Kidney (tissue), 22 donors: ENCODE measurements at places on chromosomes 4 and X. TPM values are rescaled to one million over a fixed set of nuclear protein-coding genes. Genes with fewer than 3 reads are reported as not detected.

DNA sequence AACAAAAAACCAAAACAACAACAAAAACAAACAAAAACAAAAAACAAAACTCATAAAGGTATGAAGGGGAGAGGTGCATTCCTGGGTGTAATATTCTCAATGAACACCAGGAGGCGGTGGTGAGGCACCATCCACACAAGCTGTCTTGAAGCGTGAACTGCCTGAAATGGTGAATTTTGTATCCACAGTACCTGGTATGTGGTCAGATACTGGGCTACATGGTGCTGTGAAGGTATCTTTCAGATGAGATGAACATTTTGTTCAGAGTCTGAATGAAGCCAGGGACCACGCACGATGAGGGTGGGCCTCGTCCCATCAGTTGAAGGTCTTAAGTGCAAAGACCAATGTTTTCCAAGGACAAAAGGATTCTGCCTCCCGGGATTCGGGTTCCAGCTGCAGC is 58.5 kb downstream of the ASMT start:
- no peaks in the 10 kb centered on the region for H3K27me3 ChIP-seq
- no peaks in the 10 kb centered on the region for H3K4me1 ChIP-seq
- H3K27ac ChIP-seq, result no peak overlapping the region
- DNase-seq, result peak; percentile 41
- H3K36me3 ChIP-seq, result no peaks in the 10 kb centered on the region
- H3K4me3 ChIP-seq, result no peak overlapping the region

YY2 gene
- 2.3 TPM for total RNA-seq

CCDC120 gene
- 13.7 TPM for total RNA-seq

DNA sequence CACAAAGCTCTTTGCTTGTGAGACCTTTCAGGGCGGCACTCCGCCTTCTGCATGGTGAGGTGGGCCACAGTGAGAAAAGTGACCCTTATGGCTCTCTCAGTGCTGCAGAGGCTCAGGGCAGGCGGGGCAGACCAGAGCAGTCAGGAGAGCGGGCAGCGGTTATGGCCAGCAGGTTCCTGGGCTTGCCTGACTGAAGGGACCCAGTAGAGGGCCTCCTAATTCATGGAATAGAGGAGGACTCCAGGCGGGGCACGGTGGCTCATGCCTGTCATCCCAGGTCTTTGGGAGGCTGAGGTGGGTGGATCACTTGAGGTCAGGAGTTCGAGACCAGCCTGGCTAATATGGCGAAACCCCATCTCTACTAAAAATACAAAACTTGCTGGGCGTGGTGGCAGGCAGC is 91.4 kb downstream of the CLNK start:
- H3K27me3 ChIP-seq, result no peaks in the 10 kb centered on the region
- no peak overlapping the region for H3K4me3 ChIP-seq
- H3K27ac ChIP-seq, result no peak overlapping the region

ARHGAP6 gene
- total RNA-seq, result 20.4 TPM

C4orf51 gene
- total RNA-seq, result not detected

BTC gene
- 6.0 TPM for total RNA-seq

LDB2 gene
- 59.9 TPM for total RNA-seq

GRCh38 chrX:116281106-116281505 is 110.6 kb downstream of the AGTR2 start:
- no peaks in the 10 kb centered on the region for H3K36me3 ChIP-seq
- no peak overlapping the region for H3K27ac ChIP-seq
- no peak for DNase-seq
- H3K4me1 ChIP-seq, result no peaks in the 10 kb centered on the region
- no peaks in the 10 kb centered on the region for H3K27me3 ChIP-seq

PALLD gene
- 120 TPM for total RNA-seq

GRCh38 chr4:174260099-174260498 is 23.4 kb downstream of the FBXO8 start:
- DNase-seq, result peak; percentile 24
- no peak overlapping the region for H3K4me3 ChIP-seq
- no peak overlapping the region for H3K27ac ChIP-seq
- no peaks in the 10 kb centered on the region for H3K4me1 ChIP-seq

GRCh38 chrX:71603618-71604017 is 14.7 kb downstream of the CXCR3 start:
- H3K27me3 ChIP-seq, result no peaks in the 10 kb centered on the region
- H3K36me3 ChIP-seq, result peaks cover 24% of the 10 kb centered on the region
- no peak for DNase-seq

DNA sequence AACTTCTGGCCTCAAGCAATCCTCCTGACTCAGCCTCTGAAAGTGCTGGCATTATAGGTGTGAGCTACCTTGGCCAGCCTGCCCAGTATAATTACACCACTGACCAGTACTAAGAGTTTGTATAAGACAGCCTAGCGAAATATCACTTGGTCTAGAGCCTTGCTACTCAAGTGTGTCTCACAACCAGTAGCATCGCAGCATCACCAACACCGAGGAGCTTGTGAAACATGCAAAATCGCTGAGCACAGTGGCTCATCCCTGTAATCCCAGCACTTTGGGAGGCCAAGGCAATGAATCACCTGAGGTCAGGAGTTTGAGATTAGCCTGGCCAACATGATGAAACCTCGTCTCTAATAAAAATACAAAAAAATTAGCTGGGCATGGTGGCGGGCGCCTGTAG is 102.0 kb upstream of the GATB start:
- no peak for DNase-seq
- no peaks in the 10 kb centered on the region for H3K4me1 ChIP-seq
- no peak overlapping the region for H3K27ac ChIP-seq
- H3K36me3 ChIP-seq, result no peaks in the 10 kb centered on the region

GRCh38 chr4:109996526-109996925 is 83.8 kb downstream of the EGF start:
- no peak for DNase-seq
- no peaks in the 10 kb centered on the region for H3K36me3 ChIP-seq
- no peak overlapping the region for H3K27ac ChIP-seq
- H3K4me1 ChIP-seq, result no peaks in the 10 kb centered on the region
- H3K4me3 ChIP-seq, result no peak overlapping the region

CT45A1 gene
- total RNA-seq, result not detected

GRCh38 chr4:8774071-8774470 is 97.6 kb downstream of the HMX1 start:
- H3K27ac ChIP-seq, result no peak overlapping the region
- H3K4me3 ChIP-seq, result no peak overlapping the region
- DNase-seq, result no peak
- no peaks in the 10 kb centered on the region for H3K4me1 ChIP-seq

GRCh38 chr4:142369141-142369540 is 477.0 kb downstream of the INPP4B start:
- DNase-seq, result no peak
- H3K27ac ChIP-seq, result no peak overlapping the region
- no peak overlapping the region for H3K4me3 ChIP-seq
- H3K4me1 ChIP-seq, result peaks cover 2% of the 10 kb centered on the region

DNA sequence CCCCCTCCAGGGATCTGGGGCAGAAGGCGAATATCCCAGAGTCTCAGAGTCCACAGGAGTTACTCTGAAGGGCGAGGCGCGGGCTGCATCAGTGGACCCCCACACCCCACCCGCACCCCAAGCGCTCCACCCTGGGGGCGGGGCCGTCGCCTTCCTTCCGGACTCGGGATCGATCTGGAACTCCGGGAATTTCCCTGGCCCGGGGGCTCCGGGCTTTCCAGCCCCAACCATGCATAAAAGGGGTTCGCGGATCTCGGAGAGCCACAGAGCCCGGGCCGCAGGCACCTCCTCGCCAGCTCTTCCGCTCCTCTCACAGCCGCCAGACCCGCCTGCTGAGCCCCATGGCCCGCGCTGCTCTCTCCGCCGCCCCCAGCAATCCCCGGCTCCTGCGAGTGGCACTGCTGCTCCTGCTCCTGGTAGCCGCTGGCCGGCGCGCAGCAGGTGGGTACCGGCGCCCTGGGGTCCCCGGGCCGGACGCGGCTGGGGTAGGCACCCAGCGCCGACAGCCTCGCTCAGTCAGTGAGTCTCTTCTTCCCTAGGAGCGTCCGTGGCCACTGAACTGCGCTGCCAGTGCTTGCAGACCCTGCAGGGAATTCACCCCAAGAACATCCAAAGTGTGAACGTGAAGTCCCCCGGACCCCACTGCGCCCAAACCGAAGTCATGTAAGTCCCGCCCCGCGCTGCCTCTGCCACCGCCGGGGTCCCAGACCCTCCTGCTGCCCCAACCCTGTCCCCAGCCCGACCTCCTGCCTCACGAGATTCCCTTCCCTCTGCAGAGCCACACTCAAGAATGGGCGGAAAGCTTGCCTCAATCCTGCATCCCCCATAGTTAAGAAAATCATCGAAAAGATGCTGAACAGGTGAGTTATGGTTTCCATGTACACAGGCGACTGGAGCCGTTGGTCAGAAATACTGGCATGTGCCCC is at the start of gene CXCL1:
Gene CXCL1 (plus strand): TSS at position 264 of the 926 bp plus-strand sequence. CDS start 78 bp downstream, at position 342.
- no peak within 1 kb of the TSS for H3K27ac ChIP-seq
- no peaks in the 10 kb centered on the region for H3K36me3 ChIP-seq
- H3K27me3 ChIP-seq, result no peaks in the 10 kb centered on the region
- DNase-seq, result peak; percentile 57
- peaks cover 8% of the 10 kb centered on the region for H3K4me1 ChIP-seq

DNA sequence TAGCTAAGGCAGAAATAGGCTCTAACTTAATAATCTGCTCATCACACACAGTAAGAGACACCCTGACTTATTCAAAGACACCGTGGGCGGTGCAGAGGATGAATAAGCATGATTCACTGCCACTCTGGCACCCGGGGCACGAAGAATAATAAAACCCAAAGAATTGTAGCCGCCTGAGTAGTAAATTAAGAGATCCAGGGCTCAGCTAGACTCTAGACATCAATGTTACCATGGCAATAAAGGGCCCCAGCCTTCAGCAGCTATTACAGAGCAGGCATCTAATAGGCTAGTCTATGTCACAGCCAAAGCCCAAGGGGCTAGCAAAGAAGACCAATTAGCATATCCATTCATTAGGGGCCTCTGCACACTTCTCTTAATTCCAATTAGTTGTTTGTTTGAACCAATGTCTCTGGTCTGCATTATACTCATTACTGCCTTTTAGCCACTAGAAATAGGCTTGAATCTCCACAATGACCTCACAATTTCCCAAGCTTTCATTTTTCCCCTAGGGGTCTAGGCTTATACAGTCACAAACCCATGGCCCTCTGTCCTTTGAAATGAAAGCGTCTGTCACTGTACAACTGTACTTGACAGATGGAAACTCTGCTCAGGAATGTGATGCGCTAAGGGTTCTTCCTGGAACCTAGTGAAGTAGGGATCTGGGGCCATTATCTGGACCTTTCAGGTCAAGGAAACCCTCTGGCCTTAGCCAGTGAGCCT is 3.0 kb upstream of the ATP1B4 start:
- no peaks in the 10 kb centered on the region for H3K27me3 ChIP-seq
- no peaks in the 10 kb centered on the region for H3K36me3 ChIP-seq
- H3K27ac ChIP-seq, result no peak overlapping the region
- no peaks in the 10 kb centered on the region for H3K4me1 ChIP-seq
- no peak overlapping the region for H3K4me3 ChIP-seq

DNA sequence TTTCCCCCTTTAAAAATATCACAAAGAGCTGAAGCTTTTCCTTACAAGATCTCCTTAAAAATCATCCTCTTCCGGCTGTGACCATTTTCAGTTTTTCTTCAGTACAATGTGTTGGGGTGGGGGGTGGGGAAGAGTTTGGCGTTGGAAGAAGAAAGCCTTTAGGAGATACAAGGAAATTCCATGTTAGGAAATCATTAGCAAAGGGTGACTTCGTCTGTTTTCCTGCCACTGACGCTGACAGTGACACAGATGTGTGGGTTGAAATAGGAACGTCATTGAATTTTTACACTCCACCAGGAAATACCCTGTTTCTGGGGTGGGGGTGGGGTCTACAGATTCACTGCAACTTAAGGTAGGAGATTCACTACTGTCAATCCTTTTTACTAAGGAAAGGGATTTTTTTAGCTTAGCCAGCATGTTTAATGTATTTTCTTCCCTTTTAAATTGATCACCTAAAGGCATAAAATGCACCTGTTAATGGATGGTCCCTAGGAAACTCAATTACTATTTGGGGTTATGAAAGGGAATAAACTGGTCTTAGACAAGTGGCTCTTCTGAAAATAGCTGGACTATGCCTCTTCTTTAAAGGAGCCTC is 3.9 kb downstream of the MAMLD1 start:
- no peaks in the 10 kb centered on the region for H3K4me1 ChIP-seq
- H3K36me3 ChIP-seq, result no peaks in the 10 kb centered on the region
- H3K27me3 ChIP-seq, result no peaks in the 10 kb centered on the region
- DNase-seq, result no peak
